ENCODE measurements at places on chromosomes 6 and 20.

DNA sequence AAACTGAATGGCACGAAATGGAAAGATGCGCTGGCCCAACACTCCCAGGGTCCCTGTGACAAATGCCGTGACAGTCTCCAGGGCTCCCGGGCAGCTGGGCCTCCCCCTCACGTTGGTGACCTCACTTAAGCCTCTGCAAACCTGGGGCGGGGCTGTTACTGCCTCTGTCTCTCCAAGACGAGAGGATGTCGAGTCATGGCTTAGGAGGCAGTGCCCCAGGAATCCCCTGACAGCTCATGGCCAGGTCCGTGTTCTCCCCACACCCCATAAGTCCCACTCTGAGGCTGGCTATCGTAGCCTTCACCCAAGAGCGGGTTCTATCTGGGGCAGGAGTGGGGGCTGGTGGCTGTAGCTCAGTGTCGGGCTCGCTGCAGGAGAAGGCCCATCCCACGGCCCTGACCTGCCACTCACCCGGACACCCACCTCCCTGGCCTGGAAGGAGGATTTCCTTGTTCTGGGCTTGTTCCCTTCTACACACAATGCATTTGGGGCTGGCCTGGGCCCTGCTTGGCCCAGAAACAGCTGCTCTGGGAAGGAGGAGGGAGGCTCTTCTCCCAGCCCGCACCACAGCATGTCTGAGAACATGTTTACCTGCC is 5.6 kb upstream of the RPS21 start:
- no peak for DNase-seq

- no peak for DNase-seq
These were observed 157.4 kb downstream of the OGFRL1 start for GRCh38 chr6:71446057-71446456.

- no peak for DNase-seq
These were observed 98.6 kb upstream of the RNF24 start for GRCh38 chr20:4113615-4114603.

- DNase-seq, result no peak
These were observed 71.9 kb downstream of the NRSN1 start for GRCh38 chr6:24197892-24198291.
